Dorsolateral prefrontal cortex (tissue), 122 donors: ENCODE measurements at places on chromosomes 13 and 19.

GRCh38 chr13:107867701-107868661 is 347.4 kb downstream of the LIG4 start:
- DNase-seq = peak; percentile 40

- no peak for DNase-seq
These were observed 203.4 kb downstream of the GPC5 start for GRCh38 chr13:91601807-91602206.

- DNase-seq = no peak
These were observed 405.6 kb downstream of the NDFIP2 start for GRCh38 chr13:79886601-79887000.

DNA sequence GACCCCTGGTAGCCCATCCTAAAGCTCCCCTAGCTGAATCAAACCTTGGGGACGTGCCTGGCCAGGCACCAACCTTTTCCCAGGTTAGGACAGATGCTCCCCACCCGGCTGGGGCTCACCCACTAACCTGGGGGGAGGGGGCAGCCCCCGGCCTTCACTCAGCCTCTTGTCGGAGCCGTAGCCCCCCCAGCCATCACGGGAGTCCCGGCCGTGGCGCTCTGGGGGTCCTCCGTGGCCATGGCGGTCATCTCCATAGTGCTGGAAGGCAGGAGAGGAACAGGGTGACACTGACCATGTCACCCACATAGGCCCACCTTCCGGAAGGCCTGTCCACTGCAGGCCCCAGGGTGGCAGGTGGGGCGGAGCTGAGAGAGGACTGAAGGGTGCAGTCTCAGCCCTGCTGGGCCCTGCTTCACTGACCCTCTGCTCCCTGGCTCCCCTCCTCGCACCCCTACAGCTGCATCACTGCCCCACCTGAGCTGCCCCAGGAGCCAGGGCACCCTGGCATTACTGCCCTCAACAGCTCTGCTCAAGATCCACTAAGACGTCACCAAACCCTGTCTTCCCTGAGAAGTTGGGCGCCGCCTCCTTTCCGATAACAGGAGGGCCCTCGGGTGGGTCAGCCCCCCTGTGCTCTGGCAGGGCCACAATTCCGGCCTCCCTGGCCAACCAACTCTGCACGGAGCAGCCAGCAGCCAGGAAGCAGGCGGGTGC is 22.6 kb upstream of the TINCR start:
- DNase-seq = no peak

DNA sequence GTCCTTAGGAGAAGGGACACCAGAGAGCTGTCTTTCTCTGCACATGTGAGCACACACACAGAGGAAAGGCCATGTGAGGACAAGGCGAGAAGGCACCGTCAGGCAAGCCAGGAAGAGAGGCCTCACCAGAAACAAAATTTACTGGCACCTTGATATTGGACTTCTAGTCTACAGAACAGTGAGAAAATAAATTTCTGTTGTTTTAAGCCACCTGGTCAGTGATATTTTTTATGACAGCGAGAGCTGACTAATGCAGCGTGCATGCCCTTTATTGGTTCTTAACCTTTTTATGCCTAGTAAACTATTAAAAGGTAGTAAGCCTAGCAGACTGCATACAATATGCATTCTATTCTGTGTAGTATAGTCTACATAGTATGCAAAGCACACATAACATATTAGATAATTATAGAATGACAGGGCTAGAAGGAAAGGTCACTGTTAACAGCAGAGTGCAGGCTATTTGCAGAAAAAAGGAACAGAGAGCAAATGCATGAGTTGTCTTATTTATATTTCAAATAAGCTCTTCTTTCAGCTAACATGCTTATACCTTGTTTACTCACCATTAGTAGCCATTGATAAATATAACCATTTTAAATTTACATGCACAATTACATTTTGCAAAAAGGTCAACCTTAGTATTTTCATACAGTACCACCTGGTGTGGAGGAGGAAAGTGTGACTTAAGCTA is 25.2 kb upstream of the KATNAL1 start:
- DNase-seq = no peak

- DNase-seq = no peak
These were observed 61.8 kb downstream of the WDFY2 start for GRCh38 chr13:51645761-51646670.

GRCh38 chr13:111317042-111317550 is 3.3 kb upstream of the TEX29 start:
- no peak for DNase-seq

GRCh38 chr19:10662384-10663251 is 8.5 kb downstream of the ILF3 start:
- no peak for DNase-seq

- peak; percentile 77 for DNase-seq
These were observed 97.0 kb downstream of the INSR start for GRCh38 chr19:7197119-7197759.

- DNase-seq = no peak
These were observed 9.4 kb downstream of the SAMD4B start for GRCh38 chr19:39351537-39352064.

DNA sequence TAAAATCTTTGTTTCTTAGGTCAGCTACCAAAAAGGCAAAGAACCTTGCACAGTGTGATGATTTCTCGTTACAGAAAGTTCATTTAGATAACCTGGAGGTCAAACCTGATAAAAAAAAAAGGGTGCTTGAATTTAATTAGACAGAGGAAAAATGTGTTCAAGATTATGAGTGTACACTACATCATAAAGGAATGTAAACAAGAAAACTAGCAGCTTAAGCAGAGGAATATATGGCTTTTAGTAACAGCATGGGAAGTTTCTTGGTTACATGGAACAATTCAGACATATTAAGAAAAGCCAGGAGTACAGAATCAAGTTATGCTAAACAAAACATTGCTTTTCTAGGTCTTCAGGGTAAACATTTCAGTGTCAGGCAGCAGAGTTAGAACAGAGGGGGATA is 32.9 kb downstream of the ING1 start:
- no peak for DNase-seq

DNA sequence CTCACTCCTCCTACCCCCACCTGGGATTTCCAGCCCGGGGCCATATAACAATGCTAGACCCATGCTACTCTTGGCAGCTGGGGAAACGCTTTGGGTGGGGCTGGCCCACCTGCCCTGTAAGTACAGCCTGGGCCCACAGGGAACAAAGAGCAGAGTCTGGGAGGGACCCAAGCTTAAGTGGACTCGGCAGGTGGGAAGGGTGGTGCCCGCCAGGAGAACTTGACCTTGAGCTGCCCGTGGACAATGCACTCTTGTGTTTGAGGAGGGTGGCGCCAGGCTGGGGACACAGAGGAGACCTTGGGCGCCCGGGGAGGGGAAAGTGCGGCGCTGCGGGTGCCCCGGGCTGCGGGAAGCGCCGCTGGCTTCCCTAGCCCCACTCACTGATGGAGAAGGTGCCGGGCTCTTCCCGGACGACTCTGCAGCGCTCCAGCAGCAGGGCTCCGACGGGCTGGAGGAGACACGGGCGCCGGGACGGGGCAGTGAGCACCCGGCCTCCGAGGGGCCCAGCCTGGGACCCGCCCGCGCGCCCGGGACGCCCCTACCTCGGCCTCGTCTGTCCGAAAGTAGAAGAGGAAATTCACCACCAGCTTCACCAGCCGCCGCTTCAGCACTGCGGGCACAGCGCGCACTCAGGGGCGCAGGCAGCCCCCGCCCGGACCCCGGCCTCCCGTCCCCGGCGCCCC is 607 bp downstream of the PLEKHJ1 start:
- DNase-seq = no peak

- no peak for DNase-seq
These were observed 3.0 kb downstream of the F2RL3 start for GRCh38 chr19:16891696-16892382.
